ENCODE measurements at places on chromosomes 13 and 19.

DNA sequence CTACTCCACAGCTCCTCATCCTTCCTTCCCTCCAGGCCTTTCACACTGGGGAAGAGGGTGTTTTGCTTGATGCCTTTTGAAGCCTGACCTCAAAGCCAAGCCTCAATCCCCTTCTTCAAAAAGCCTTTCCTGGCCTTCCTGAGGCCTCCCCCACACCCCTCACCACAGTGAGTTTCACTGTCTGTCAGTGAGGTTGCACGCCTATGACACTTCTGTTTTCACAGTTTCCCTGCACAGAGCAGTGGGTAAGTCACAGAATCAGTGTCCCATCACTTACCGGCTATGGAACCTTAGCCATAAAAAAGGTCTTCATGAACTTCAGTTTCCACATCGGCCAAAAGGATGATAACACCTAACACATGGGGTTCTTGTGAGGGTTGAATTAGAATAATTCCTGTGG lies 371.4 kb downstream of the UQCRFS1 start:
- DNase-seq = no peak

- no peak for DNase-seq
Observed at GRCh38 chr19:53466726-53467484, 628 bp upstream of the ZNF813 start.

GRCh38 chr13:93341517-93341916 lies 114.9 kb downstream of the GPC6 start:
- DNase-seq = no peak

DNA sequence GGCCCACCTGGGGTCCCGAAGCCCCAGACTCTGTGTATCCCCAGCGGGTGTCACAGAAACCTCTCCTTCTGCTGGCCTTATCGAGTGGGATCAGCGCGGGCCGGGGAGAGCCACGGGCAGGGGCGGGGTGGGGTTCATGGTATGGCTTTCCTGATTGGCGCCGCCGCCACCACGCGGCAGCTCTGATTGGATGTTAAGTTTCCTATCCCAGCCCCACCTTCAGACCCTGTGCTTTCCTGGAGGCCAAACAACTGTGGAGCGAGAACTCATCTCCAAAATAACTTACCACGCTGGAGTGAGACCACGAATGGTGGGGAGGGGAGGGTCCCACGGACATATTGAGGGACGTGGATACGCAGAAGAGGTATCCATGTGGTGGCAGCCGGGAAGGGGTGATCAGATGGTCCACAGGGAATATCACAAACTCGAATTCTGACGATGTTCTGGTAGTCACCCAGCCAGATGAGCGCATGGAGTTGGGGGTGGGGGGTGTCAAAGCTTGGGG lies 1.0 kb upstream of the ICAM5 start:
- DNase-seq = peak; percentile 71

DNA sequence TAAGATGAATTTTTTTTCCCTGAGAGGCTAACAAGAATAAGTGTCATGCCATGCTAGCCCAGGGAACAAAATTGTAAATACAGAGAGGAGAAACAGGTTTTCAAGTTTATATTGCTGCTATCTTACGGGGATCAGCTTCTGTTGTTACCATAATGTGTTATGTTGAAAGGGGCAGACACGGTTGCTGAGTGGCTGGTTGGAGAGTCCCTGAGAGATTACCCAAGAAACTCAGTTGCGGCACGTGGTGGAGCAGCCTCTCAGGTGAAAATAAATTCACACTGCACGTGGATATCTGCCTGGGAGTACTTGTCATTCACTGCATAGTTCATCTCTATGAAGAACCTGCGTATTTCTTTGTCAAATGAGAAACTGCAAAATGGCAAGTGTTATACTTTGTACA lies 293.6 kb downstream of the TDRD3 start:
- no peak for DNase-seq

DNA sequence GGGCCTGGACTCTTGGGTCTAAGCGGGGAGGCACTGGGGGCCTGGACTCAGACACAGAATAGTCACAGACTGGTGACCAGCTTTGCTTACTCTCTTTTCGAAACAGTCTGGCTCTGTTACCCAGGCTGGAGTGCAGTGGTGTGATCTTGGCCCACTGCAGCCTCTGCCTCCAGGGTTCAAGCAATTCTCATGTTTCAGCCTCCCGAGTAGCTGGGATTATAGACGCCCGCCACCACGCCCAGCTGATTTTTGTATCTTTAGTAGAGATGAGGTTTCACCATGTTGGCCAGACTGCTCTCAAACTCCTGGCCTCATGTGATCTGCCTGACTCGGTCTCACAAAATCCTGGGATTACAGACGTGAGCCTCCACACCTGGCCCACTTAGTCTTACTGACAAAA lies 11.1 kb downstream of the MED25 start:
- DNase-seq = no peak

DNA sequence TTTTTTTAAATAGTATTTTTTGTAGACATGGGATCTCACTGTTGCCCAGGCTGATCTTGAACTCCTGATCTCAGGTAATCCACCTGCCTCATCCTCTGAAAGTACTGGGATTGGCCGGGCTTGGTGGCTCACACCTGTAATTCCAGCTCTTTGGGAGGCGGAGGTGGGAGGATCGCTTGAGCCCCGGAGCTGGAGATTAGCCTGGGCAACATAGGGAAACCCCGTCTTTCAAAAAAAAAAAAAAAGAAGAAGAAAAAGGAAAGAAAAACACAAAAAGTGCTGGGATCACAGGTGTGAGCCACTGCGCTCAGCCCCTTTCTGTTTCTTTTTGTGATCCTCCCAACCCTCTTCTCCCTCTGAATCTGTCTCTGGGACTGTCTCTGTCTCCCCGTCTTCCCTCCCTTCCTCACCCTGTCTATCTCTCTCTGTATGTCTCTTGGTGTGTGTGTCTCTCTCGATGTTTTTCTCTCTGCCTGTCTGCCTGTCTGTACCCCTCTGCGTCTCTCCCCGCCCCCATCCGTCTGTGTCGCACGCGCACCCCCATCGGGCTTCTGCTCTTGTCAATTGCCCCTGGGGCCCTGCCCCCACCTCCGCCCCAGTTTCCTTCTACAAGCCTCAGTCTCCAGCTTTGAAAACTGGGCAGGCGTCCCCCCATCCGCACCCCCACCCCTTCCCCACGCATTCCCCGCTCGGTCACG lies 540 bp upstream of the ZFP36 start:
- no peak for DNase-seq

DNA sequence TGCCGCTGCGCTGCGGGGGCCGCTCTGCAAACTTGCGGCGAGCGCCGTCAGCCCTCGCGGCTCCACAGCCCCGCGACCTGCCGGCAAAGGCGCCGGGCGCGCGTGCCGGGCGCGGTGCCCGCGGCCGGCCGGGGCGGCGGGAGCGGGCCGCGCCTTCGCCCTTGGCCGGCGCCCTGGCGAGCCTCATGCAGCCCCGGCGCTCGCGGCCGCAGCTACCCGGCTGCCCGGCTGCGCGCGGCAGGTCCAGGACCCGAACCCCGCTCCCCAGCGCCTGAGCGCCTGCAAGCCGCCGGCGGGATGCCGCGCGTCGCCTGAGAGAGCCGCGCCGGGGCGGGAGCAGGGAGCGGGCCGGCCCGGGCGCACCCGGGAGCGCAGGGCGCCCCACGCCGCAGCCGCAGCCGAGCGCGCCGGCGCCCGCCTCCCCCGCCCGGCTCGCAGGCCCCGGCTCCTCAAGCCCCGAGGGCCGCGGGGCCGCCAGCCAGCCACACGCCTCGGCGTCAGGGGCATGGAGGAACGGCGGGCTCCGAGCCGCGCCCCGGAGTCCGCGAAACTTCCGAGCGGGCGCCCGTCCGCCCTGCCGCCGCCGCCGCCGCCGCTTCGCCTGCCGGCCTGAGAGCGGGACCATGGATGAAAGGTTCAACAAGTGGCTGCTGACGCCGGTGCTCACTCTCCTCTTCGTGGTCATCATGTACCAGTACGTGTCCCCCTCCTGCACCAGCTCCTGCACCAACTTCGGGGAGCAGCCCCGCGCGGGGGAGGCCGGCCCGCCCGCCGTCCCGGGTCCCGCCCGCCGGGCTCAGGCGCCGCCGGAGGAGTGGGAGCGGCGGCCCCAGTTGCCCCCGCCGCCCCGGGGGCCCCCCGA lies 564 bp downstream of the HS6ST3 start:
- no peak for DNase-seq
